ENCODE measurements at places on chromosomes 2 and 18.

DNA sequence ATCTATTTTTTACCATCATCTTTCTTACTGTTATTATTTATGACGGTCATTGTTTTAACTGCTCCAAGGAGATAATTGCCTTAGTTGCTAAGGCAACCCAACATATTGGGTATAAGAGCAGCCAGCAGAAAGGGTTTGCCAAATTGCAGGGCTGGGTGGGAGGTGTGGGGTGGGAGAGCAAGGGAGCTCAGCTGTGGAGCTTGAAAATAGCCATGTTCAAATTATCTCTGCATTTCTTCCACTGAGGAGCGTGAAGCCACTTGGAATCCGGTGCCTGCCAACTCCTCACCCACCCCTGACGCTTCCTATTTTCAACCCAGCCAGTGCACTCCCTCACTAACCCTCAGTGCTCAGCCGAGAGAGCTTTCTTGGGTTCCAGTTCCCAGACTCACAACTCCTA is 60.8 kb downstream of the SETBP1 start:
- no peak for DNase-seq

GRCh38 chr2:110818767-110819481 is 86.6 kb downstream of the ACOXL start:
- DNase-seq: no peak

DNA sequence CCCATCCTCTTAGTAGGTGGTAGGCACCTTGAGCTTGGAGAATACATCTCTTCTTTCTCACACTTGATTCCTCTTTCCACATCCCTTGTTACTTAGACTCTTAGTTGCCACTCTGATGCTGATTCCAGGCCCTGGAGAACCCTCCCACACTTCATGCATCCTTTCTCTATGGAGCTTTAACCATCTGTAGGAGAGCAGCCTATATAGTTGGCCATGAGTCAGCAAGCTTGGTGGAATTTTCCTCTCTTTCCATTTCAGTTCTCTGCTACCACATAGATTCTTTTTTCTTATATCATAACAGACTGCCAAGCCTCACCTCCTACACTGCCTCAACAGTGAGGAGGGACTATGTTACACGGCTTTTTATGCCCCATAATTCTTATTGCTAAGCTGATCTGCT is 851.6 kb upstream of the CDH2 start:
- no peak for DNase-seq

- DNase-seq: no peak
Observed at GRCh38 chr2:64678771-64679590, 25.3 kb upstream of the SERTAD2 start.

GRCh38 chr2:24970483-24971285 is 1.1 kb downstream of the DNAJC27 start:
- no peak for DNase-seq

GRCh38 chr2:173326806-173327205 is 27.9 kb upstream of the CDCA7 start:
- no peak for DNase-seq

DNA sequence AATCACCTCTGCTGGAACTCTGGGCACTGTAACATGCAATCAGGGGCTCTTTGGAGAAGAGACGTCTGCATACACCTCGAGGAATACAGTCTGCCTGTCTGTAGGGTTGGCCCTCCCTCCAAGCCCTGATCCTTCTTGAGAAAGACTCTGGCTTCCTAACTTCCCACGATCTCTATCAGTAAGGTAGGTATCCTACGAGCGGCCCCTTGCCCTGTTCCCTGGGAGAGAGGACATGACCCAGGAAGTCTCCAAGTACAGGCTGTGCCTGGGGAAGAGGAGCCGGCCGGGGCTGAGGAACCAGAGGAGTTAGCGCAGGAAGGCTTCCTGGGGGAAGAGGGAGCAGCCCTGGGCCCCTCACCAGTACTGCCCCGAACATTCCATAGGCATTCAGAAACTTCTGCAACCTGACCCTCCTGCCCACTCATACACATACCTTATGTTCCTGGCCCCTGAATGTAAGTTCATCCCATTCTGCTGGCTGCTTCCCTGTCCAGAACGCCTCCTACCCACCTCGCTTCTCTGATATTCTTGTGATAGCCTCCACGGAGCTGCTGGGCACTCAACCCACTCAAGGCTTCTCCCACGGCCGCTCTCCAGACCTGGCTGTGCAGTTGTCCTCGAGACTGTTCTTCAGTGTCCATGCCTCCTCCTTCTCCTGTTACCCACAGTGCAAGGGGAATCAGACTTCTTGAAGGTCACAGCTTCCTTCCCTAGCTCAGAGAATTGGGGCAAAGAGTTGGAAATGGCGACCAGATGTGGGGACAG is 116.1 kb downstream of the CYP26B1 start:
- no peak for DNase-seq

GRCh38 chr2:232963913-232964312 is 49.1 kb downstream of the NGEF start:
- no peak for DNase-seq

DNA sequence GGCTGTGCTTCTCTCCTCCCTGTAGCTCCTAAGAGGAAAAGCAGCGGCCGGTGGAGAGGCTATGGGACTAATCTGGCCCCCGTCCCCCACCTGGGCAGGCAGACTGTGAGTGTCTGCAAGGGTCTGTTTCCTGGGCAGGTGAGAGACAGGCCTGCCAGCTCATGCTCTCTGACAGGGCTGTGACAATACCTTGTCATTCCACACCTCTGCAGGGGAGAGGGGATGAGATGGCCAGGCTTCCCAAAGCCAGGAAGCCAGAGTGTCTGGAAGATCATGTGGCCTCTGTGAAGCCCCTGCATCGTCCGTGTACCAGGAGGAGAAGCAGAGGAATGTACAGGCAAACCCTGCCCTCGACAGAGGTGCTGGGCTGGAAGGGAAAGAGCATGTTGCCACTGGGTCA is 142.5 kb upstream of the GATA6 start:
- DNase-seq: no peak
